Kidney epithelial cell (primary cell): ENCODE measurements at places on chromosomes 4 and X.

GRCh38 chrX:35829501-35829900 lies 31.4 kb downstream of the MAGEB16 start:
- DNase-seq: no peak

DNA sequence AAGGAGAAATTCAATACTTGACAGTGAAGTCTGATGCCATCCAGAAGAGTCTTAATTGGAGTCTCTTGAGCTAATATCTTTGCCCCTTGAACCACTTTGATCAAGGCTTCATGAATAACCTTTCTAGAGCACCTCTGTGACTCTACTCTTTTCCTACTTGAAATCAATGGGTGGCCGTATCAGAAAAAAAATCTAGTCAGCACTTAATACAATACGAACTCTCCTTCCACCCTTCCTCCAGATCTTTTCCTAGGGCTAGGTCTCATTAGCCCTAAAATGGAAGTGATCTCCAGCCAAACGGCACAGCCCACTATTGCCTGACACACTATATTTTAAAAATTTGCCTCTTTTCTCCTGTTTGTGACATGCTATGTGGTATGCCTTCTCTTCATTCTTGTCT lies 129.6 kb upstream of the TLL1 start:
- no peak for DNase-seq

- no peak for DNase-seq
Observed at GRCh38 chrX:81261576-81261975, 59.7 kb downstream of the SH3BGRL start.

GRCh38 chr4:124737619-124738018 lies 25.1 kb upstream of the ANKRD50 start:
- no peak for DNase-seq

- DNase-seq: no peak
Observed at GRCh38 chr4:142447009-142447408, 399.1 kb downstream of the INPP4B start.

DNA sequence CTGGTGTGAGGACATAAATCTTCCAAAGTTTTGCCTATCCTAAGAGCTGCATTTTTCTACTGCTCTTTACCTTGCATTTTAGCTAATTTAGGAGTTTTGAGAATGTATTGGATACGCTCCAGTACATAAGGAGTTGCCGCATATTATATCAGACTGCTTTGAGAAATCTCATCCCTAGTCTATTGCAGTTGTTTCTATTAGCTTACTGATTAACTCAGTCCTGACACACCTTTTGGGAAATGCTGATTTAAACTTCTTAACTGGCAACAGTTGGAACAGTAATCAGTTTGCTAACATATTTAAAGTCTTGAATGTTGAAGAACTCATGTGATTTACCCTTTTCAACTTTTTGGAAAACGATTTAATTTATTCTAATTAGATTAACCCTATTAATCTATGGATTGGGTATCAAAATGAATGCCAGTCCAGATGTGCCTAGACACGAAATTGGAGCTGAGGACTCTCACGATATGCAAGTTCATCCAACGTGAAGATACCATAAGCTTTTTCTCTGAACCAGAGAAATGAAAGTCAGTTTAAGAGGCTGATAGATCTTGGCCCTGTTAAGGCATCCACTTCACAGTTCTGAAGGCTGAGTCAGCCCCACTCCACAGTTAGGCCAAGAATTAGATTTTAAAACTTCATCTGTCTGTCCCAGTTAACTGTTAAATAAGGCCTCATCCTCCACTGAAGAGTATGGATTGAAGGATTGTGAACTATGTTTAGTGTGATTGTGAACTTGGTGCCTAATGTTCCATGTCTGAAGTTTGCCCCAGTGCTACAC lies 90.0 kb downstream of the MAOA start:
- DNase-seq: no peak

DNA sequence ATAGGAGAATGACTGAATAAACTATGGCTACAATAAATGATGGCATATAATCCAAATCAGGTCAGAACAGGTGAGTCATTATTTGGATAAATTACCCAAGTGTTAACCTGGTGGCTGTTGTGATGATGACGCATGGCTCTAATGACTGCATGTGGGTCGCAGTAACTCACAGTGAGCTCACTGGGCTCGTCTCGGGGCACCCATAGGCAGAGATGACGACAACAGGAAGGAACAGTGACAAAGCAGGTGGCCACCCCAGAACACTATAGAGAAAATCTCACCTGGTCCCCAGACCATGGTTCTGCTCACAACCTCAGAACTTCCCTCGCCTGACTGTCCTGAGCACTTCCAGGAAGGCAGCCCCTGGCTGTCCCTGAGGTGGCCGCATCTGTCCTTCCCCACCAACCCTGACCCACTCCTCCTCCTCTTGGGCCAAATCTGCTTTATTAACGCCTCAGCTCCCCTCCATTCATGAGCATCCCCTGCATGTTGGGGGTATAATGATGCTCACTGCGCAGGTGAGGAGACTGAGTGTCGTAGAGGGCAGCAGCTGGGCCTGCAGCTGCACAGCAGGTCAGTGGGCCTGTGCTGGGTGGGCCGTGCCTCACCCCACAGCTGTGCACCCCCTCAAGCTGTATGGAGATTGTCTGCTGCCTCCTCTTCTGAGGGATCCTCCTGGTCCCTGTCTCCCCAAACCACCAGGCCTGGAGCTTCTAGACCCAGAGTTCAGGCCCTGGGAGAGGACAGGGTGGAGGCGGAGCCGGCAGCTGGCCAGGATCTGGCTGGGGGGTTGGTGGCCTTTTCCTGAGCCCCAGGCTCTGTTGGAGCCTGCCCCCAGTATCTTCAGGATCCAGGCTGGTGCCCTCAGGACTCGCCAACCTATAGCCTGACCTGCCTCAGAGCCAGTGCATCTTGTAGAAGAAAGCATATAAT lies 30.9 kb upstream of the FAM156A start:
- DNase-seq: no peak

DNA sequence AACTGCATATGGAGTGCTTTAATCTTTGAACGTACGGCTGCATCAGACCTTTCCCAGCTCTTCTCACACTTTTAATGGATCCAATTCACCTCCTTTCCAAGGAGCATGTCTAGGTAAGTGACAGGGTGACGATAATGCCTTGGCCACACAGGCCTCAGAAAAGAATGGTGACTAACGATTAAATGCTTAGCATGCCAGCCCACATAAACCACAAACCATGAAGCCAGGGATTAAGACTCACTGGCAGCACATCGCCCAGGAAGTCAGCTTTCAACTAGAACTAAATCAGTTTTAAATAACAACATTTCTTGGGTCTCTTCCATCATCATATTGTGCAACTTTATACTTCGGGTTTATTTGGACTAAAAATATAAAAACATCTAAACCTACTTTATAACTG lies 28.7 kb downstream of the INPP4B start:
- peak; percentile 86 for DNase-seq

DNA sequence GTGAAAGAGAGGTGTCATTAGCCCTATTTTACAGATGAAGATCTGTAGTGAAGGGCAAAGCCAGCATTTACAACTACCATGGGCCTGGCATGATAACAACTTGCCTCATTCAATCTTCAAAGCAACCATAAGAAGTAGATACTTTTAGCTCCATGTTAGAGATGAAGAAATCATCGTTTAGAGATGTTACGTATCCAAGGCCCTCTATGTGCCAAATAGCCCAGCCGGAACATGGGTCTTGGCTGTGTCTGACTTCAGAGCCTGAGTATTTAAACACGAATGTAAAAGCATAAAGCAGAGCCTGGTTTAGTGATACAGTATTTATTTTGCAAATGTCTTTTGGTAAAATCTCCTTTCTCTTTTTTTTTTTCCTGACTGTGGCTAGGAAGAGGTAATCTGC lies 197.1 kb downstream of the RASL11B start:
- no peak for DNase-seq

GRCh38 chr4:48664938-48665337 lies 115.1 kb downstream of the FRYL start:
- DNase-seq: no peak

GRCh38 chrX:11105080-11105479 lies 6.1 kb upstream of the HCCS start:
- no peak for DNase-seq
